Nephron progenitor cell (in vitro differentiated cells): ENCODE measurements at places on chromosomes 5 and 9.

GRCh38 chr5:15646371-15646770 is 146.4 kb downstream of the FBXL7 start:
- H3K36me3 ChIP-seq: peaks cover 6% of the 10 kb centered on the region
- peaks cover 4% of the 10 kb centered on the region for H3K27me3 ChIP-seq
- H3K4me1 ChIP-seq: peaks cover 6% of the 10 kb centered on the region
- no peak for DNase-seq
- no peak overlapping the region for H3K27ac ChIP-seq

DNA sequence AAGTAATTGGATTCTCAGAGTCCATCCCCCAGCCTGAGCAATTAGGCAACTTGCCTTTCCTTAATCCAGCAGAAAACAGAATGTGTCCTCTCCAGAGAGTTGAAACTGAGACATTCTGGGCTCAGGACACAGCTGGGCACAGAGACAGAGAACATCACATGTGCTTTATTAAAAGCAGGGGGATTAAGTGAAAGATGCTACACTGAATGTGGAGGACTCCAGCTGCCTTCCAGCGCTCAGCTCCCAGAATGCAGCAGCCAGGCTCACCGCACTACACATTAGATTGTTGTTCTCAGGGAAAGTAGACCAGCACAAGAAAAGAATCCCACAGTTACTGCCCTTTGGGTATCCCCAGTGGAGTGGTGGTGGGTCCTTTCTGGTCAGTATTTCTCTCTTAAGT is 141.6 kb upstream of the IL12B start:
- no peak for DNase-seq
- peaks cover 10% of the 10 kb centered on the region for H3K27me3 ChIP-seq
- H3K4me1 ChIP-seq: no peaks in the 10 kb centered on the region
- H3K36me3 ChIP-seq: peaks cover 10% of the 10 kb centered on the region
- no peak overlapping the region for H3K4me3 ChIP-seq

- peaks cover 75% of the 10 kb centered on the region for H3K4me1 ChIP-seq
- no peak for DNase-seq
- no peak overlapping the region for H3K27ac ChIP-seq
- peaks cover 5% of the 10 kb centered on the region for H3K27me3 ChIP-seq
- peak overlapping the region; percentile 49 for H3K4me3 ChIP-seq
- no peaks in the 10 kb centered on the region for H3K36me3 ChIP-seq
Measured at GRCh38 chr9:121612511-121612998, 38.9 kb upstream of the DAB2IP start.

GRCh38 chr5:45038366-45038987 is 229.7 kb downstream of the MRPS30 start:
- H3K4me3 ChIP-seq: no peak overlapping the region
- DNase-seq: peak; percentile 4
- H3K4me1 ChIP-seq: no peaks in the 10 kb centered on the region
- H3K27me3 ChIP-seq: no peaks in the 10 kb centered on the region
- no peak overlapping the region for H3K27ac ChIP-seq

DNA sequence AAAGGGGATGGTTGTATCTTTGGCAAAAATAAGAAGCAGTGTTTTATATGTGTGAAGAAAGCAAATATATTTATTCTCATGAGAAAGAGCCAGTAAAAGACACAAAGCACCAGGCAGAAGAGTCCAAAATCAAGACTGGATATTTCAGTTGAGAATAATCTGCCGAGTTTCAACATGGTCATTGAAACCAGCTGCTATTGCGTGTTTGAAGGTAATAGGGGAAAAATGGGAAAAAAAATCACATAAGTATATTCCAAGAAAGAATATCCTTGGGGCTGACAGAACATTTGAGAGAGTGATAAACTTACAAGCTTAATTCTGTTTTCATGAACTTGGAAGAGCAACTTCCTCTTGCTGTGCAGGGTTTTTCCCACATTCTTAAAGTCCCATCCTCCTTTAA is 79.9 kb downstream of the ISOC1 start:
- no peak overlapping the region for H3K27ac ChIP-seq
- H3K27me3 ChIP-seq: no peaks in the 10 kb centered on the region
- no peak overlapping the region for H3K4me3 ChIP-seq
- no peak for DNase-seq
- no peaks in the 10 kb centered on the region for H3K4me1 ChIP-seq

DNA sequence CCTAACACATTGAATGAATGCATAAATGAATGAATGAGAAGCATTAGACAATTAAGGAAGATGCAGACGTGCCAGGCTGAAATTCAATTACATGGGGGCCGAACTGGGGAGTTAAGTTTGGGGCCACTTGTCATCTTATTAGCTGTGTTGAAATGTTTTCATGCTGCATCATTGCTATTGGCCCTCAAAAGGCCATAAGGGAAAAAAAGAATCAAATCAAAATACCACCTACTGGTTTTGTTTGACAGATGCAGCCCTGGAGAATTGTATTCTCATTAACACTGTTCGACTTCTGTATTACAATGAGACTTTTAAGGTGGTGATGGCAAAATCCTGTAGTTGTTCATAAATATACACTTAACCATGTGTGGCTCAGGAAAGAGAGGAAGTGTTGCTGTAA is 38.4 kb downstream of the UBE2QL1 start:
- no peak overlapping the region for H3K4me3 ChIP-seq
- H3K36me3 ChIP-seq: peaks cover 5% of the 10 kb centered on the region
- peaks cover 30% of the 10 kb centered on the region for H3K4me1 ChIP-seq
- H3K27me3 ChIP-seq: peaks cover 52% of the 10 kb centered on the region

DNA sequence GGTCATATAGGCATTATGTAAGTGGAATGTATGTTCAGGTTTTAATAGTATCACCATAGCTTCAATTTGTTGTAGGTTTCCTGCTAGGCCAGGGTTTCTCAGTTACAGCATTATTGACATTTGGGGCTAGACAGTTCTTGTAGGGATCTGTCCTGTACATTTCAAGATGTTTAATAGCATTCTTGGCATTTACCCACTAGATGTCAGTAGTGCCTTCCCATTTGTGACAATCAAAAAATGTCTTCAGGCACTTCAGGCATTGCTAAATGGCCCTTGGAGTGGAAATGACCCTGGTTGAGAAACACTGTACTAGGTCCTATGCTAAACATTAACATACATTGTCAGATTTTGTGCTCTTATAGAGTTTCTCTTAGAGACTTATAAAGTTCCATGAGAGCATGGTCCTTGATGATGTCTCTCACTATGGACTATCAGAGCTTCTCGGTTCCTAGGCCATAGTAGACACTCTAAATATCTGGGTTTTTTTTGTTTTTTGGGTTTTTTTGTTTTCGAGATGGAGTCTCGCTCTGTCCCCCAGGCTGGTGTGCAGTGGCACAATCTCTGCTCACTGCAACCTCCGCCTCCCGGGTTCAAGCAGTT is 1.4 kb downstream of the KIF20A start:
- H3K4me3 ChIP-seq: no peak overlapping the region
- H3K27ac ChIP-seq: no peak overlapping the region

DNA sequence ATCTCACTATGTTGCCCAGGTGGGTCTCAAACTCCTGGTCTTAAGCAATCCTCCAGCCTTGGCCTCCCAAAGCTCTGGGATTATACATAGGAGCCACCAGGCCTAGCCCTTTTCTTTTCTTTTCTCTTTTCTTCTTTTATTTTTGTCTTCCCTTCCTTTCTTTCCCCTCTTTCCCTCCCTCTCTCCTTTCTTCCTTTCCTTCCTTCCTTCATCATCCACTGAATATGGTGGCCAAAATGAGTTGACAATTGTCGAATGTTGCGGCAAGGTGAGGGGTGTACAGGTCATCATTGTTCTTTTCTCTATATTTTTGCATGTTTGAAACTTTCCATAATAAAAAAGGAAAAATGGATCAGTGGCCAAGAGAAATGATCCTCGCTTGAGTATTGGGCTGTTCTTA is 32.1 kb upstream of the BASP1 start:
- H3K27me3 ChIP-seq: peaks cover 8% of the 10 kb centered on the region
- H3K4me3 ChIP-seq: no peak overlapping the region
- peaks cover 20% of the 10 kb centered on the region for H3K4me1 ChIP-seq
- no peak for DNase-seq
- no peak overlapping the region for H3K27ac ChIP-seq

GRCh38 chr9:100803956-100804355 is 224.6 kb upstream of the PLPPR1 start:
- H3K4me1 ChIP-seq: no peaks in the 10 kb centered on the region
- no peak for DNase-seq
- H3K36me3 ChIP-seq: no peaks in the 10 kb centered on the region
- H3K27me3 ChIP-seq: peaks cover 7% of the 10 kb centered on the region

DNA sequence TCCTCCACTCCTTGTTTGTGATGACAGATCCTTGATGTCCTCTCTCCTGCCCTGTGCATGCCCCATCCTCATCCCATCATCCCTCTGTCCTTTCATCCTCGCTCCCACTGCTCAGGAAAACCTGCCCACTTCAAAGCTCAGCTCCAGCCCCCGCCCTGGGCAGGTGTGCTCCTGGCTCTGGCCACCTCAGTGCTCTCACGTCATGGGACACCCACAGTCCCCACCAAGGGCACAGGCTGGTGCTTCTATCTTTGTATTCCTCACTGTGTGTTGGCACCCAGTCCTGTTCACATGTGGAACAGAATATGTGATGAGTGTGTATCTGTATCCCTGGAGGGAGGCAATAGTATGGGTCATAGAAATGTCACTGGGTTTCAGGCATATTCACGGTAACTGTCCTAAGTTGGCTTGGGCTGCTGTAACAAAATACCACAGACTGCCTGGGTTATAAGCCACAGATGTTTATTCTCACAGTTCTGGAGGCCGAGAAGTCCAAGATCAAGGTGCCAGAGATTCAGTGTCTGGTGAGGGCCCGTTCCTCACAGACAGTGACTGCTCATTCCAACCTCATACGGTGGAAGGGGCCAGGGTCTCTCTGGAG is 13.5 kb downstream of the GFPT2 start:
- H3K4me1 ChIP-seq: peaks cover 32% of the 10 kb centered on the region
- no peak for DNase-seq
- no peak overlapping the region for H3K4me3 ChIP-seq
- H3K36me3 ChIP-seq: peaks cover 46% of the 10 kb centered on the region

GRCh38 chr9:124450931-124451661 is 845 bp downstream of the ADGRD2 start:
- H3K36me3 ChIP-seq: no peaks in the 10 kb centered on the region
- H3K27me3 ChIP-seq: peaks cover 77% of the 10 kb centered on the region
- peaks cover 14% of the 10 kb centered on the region for H3K4me1 ChIP-seq
- peak overlapping the region; percentile 36 for H3K4me3 ChIP-seq
- H3K27ac ChIP-seq: no peak overlapping the region

- H3K36me3 ChIP-seq: no peaks in the 10 kb centered on the region
- peaks cover 3% of the 10 kb centered on the region for H3K27me3 ChIP-seq
- no peaks in the 10 kb centered on the region for H3K4me1 ChIP-seq
- DNase-seq: no peak
- H3K27ac ChIP-seq: no peak overlapping the region
- H3K4me3 ChIP-seq: no peak overlapping the region
Measured at GRCh38 chr5:163089230-163089629, 348.2 kb upstream of the CCNG1 start.

- H3K36me3 ChIP-seq: peaks cover 8% of the 10 kb centered on the region
- no peaks in the 10 kb centered on the region for H3K4me1 ChIP-seq
- H3K4me3 ChIP-seq: no peak overlapping the region
- H3K27ac ChIP-seq: no peak overlapping the region
- H3K27me3 ChIP-seq: peaks cover 4% of the 10 kb centered on the region
- no peak for DNase-seq
Measured at GRCh38 chr5:9845185-9845584, 215.0 kb upstream of the TAS2R1 start.

- no peak overlapping the region for H3K4me3 ChIP-seq
- DNase-seq: no peak
- H3K27me3 ChIP-seq: peaks cover 9% of the 10 kb centered on the region
- no peaks in the 10 kb centered on the region for H3K36me3 ChIP-seq
- H3K4me1 ChIP-seq: peaks cover 39% of the 10 kb centered on the region
Measured at GRCh38 chr9:133168432-133168831, 4.7 kb upstream of the GBGT1 start.

GRCh38 chr9:35844628-35845270 is 15.7 kb downstream of the TMEM8B start:
- H3K27ac ChIP-seq: no peak overlapping the region
- H3K4me1 ChIP-seq: peaks cover 7% of the 10 kb centered on the region
- H3K4me3 ChIP-seq: no peak overlapping the region
- peaks cover 44% of the 10 kb centered on the region for H3K36me3 ChIP-seq
